Inflammatory macrophage (primary cell): ENCODE measurements at places on chromosomes 16 and 17.
A peak's percentile ranks its signal among the peaks of the same experiment; 100 is the strongest.

DNA sequence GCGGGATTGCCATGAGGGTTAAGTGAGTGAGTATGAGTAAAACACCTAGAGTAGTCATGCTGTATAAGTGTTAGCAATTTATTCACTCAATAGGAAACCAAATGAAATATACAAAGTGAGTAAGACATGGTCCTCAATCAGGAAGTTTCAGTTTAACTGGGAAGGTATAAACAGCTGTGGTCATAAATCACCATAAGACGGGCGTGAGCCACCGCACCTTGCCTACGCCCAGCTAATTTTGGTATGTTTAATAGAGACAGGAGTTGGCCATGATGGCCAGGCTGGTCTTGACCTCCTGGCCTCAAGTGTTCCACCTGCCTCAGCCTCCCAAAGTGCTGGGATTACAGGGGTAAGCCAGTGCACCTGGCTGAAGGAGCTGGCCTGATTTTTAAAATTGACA is 27.0 kb downstream of the RNF135 start:
- DNase-seq, result no peak

DNA sequence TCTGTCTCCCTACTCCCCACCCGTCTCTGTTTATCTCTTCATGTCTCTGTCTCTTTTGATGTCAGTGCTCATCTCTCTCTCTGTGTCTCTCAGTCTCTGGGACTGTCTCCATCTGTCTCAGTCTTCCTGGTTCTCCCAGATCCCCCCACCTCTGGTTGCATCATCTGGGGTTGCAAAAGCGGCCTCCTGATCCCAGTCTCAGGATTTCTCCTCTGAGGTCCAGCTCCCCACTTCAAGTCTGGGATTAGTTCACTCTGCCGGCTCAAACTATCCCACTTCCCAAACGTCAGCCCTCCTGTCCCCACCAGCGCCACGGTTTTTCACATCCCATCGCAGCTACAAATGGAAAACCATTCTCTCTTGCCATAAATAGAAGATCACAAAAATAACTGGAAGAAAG is 9.0 kb downstream of the TEKT5 start:
- DNase-seq, result no peak

GRCh38 chr16:2078691-2079090 is 30.9 kb downstream of the TSC2 start:
- no peak for DNase-seq

DNA sequence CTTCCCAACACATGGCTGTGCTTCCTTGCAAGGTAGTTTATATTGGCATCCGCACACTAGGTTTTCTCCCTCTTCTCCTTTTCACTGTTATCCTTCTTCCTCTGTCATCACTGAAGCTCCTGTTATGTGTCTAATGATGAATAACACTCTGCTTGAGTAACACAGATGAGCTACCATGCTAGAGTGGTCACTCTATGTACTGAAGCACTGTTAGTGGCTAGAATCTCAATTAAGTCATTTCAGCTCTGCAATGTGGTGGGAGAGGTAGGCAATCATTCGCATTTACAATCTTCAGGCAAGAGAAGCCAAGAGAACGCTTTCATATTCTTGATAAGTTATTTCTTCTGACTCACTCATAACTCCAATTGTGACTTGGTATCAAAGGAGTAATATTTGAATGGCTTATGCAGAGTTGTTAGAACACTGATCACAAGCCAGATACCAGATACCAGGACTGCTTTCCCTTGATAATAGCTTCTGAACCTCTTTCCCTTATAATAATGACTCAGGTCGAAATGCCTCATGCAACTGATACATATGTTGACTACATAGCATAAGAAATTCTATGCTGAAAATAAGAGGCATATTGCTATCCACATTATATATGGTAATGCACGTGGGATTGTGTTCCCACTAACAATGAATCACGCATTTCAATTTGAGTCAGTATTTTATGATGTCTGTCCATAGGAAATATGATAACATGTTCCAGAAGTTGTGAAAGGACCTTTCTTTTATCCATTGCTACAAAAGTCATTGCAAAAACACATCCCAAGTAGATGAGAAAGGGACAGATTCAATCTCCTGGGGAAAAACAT is 158.0 kb upstream of the HS3ST3A1 start:
- DNase-seq, result no peak

GRCh38 chr16:87815567-87815966 is 49.8 kb upstream of the KLHDC4 start:
- DNase-seq, result no peak

DNA sequence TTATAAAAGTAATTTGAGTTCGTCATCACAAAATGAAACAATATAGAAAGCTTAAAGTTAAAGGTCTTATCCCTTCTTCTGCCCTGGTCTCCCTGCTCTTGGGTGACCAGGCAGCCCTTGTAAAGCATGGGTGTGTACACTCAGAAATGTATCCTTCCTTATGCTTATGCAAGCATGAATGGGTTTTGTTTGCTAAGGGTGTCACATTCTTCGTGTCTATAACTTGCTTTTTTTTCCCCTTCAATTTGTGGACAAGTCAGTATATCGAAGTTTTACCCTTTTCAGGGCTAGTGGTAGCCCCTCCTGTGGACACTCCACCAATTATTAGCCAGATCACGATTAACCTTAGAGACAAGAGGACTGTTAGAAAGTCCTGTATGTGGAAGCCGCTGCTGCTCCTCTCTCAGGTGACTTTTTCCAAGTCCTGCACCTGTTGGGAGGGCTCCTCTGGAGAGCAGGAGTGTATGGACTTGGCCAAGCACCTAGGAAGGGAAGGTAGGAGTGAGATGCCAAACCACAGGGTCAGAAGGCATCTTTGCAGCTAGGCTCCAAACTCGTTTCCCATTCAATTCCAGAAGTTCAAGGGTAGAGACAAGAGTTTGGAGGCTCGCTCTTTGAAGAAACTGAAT is 50.9 kb downstream of the LDHD start:
- DNase-seq, result peak; percentile 15

DNA sequence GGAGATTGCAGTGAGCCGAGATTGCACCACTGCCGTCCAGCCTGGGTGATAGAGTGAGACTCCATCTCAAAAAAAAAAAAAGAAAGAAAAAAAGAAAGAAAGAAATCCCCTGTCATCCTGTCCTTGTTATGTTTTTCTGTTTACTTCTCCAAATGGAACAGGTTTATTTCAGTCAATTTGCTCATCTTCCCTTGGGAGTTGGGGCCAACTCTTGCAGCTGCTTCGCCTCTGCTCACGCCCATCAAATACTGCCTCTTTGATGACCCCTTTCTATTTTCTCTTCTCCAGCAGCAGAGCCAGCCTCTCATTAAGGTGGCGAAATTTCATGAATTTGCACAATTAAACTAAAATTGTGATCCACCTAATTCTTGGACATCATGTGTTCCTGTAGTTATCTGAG is 173.4 kb downstream of the ZNF18 start:
- no peak for DNase-seq

DNA sequence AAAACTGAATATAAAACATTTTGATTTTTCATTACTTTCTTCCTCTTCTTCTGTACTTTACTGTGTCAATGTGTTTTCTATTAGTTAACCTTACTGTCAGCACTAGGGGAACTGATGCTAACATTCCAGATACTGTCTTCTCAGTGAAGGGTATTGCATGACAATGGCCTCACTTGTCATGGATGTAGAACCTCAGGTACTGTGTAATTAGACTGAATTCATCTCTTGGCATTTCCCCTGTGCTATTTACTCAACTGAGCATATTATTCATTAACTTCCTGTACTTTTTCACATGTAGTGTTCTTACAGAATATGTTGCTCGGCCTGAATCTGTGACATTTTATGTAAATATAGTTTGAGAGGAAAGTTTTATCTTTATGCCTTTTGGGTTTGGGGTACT is 237.0 kb downstream of the CA10 start:
- DNase-seq, result no peak

GRCh38 chr16:1626327-1626726 is 14.2 kb downstream of the CRAMP1 start:
- DNase-seq, result no peak

- DNase-seq, result no peak
Observed at GRCh38 chr16:79772784-79773183, 172.2 kb upstream of the MAF start.

GRCh38 chr16:30748634-30749445 is 615 bp downstream of the PHKG2 start:
- DNase-seq, result no peak

DNA sequence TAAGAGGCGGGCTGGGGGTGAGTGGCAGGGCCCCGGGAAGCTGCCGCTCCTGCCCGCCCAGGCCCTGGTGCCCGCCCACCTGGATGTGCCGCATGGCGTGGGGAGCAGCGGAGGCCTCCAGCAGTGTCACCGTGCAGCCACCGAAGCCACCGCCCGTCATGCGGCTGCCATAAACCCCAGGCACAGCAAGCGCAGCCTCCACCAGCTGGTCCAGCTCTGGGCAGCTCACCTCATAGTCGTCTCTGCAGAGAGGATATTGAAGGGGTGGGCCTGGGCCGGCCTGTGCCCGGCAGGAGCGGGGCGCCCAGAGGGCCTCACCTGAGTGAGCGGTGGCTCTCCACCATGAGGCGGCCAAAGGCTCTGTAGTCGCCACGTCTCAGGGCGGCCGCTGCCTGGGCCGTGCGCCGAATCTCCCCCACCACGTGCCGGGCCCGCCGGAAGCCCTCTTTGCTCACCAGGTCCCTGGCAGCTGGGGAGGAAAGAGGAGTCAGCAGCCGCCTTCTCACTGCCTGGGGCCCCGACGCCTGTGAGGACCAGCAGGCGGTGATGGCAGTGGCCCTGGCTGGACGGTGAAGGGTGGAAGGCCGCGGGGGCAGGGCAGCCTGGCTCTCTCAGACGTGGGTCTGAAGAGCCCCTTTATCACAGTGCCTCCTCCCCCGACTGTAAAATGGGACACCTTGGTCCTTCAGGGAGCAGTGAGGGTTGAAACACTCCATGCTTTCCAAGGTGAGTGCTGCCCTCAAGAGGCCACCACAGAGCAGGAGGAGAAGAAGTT is 6.7 kb downstream of the GALK1 start:
- DNase-seq, result no peak

GRCh38 chr16:68403177-68403576 is 45.1 kb downstream of the SMPD3 start:
- no peak for DNase-seq

DNA sequence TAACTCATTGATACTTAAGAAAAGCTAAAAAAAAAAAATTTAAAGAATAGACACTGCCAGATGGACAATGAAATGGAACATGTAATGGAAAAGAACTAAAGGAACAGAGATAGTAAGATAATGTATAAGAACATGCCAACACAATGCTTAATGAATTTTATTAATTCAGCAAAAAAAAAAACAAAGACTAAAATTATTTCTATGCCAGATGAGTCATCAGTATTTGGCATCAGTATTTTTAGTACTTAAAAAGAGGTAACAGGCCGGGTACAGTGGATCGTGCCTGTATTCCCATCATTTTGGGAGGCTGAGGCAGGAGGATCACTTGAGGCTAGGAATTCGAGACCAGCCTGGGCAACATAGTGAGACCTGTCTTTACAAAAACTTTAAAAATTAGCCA is 168.5 kb downstream of the CYB561 start:
- DNase-seq, result no peak

DNA sequence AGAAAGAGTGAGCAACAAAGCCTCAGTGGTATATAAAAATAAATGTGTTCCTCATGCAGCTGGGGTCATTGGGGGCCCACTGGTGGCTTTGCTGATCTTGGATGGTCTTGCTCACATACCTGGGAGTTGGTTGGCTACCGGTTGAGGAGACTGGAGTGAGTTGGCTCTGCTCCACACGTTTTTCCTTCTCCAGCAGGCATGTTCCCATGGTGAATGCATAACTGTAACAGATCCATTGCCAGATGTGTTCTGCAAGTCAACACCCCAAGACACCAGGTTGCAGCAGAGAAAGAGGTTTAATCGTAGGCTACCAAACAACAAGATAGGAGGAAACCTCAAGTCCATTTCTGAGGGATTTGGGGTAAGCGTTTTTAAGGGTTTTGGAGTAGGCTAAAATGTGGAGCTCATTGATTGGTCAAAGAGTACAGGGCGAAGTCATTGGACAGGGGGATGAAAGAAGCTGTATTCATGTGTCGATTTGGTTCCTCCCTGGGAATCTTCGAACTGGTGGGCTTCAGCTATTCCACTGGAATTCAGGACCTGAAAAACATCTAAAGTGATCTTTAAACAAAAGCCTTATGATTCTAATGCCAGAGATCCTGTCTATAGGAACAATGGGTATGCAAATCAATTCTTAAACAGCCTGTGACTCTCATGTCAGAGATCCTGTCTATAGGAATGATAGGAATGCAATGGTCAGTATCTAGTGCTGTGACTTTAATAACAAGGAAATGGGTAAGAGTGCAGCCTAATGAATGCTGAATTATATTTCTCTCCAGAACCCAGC is 467.5 kb upstream of the C16orf82 start:
- DNase-seq, result no peak

DNA sequence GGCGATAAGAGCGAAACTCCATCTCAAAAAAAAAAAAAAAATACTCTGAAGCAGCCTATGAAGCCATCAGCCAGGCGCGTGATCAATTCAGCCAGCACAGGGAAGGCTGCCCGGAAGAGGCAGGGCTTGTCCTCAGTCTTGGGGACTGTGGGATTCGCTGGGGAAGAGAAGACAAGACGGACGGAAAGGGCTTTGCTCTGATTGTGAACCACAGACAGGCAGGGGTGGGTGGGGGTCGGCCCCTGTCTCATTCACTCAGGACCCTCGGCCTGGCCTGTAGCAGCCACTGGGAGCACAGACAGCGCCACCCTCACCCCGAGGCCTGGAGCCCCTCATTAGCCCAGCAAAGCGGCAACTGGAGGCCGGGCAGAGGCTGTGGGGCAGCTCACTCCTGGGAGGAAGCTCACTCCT is 37.2 kb downstream of the ABR start:
- DNase-seq, result no peak

GRCh38 chr17:35254107-35254773 is 11.4 kb downstream of the SLFN5 start:
- DNase-seq, result peak; percentile 91

GRCh38 chr17:42683407-42684034 is 1.2 kb downstream of the CNTNAP1 start:
- DNase-seq, result no peak

DNA sequence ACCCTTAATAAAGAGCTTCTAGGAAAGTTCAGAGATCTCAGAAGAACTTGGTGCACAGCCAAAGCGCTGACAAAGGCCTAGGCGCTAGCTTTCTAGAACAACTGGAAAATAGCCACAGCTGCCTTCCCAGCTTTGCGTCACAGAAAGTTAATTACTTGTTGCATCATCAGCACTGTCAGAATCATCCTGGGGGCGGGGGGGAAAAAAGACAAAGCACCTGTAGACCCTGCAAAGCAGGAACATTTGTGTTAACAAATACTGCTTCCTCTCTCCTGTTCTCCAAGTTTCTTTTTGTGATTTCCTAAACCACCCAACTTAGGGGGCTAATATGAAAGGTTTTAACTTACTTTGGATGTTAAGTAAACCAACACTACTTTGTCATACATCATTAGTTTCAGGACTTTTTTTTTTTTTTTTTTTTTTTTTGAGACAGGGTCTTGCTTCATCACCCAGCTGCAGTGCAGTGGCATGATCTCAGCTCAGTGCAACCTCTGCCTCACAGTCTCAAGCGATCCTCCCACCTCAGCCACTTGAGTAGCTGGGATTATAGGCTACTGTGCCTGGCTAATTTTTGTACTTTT is 4.8 kb upstream of the AARSD1 start:
- peak; percentile 57 for DNase-seq

GRCh38 chr17:67375716-67376115 is 1.4 kb upstream of the PITPNC1 start:
- DNase-seq, result no peak

GRCh38 chr16:78628461-78629045 is 529.1 kb downstream of the WWOX start:
- DNase-seq, result no peak

GRCh38 chr17:81483862-81484194 is 28.8 kb downstream of the ACTG1 start:
- no peak for DNase-seq

- DNase-seq, result no peak
Observed at GRCh38 chr16:76182041-76182635, 95.1 kb upstream of the CNTNAP4 start.

- no peak for DNase-seq
Observed at GRCh38 chr16:47567321-47567720, 106.2 kb downstream of the PHKB start.
